ELF-1 (cell line): ENCODE measurements at places on chromosomes 7 and 10.

DNA sequence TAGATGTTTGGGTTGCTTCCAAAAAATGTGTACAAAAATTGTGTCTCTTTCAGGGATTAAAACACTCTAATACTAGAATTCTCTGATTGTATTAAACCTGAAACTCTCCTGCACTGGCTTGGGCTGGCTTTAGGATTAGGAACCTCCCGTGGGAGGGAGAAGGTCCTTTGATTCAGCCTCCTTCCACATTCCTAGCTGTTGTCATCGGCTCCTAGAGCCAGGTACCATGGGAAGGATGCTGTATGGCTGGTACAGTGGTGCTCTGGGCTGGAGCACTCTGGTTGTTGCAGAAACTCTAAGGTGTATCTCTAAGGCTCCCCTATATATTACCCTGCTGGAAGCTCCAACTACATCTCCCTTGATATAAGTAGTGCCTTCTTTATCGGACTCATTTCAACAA lies 245.2 kb upstream of the FOXK1 start:
- DNase-seq: no peak

- no peak for DNase-seq
Measured at GRCh38 chr7:68269405-68269804, 1272.8 kb downstream of the TYW1 start.

GRCh38 chr7:8260871-8261694 lies 884 bp downstream of the ICA1 start:
- peak; percentile 21 for DNase-seq

DNA sequence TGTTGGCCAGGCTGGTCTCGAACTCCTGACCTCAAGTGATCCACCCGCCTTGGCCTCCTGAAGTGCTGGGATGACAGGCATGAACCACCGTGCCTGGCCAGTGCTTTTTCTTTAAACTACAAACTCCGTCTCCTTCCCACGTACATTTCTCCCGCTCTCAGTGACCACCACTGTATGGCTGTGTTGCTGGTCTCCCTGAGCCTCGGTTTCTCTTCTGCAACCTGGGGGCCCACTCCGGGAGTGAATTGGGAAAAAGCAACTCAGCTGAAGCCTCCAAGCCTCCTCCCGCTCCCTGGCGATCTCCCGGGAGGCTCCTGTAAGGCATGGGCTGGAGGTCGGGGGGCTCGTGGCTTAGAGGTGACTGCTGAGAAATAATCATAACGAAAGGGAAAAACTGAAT lies 136.3 kb downstream of the ELFN1 start:
- DNase-seq: no peak

GRCh38 chr10:102109166-102110116 lies 10.7 kb downstream of the LDB1 start:
- no peak for DNase-seq
